Globus pallidus (tissue), 1 donor: ENCODE measurements at places on chromosomes 1 and 21.

DNA sequence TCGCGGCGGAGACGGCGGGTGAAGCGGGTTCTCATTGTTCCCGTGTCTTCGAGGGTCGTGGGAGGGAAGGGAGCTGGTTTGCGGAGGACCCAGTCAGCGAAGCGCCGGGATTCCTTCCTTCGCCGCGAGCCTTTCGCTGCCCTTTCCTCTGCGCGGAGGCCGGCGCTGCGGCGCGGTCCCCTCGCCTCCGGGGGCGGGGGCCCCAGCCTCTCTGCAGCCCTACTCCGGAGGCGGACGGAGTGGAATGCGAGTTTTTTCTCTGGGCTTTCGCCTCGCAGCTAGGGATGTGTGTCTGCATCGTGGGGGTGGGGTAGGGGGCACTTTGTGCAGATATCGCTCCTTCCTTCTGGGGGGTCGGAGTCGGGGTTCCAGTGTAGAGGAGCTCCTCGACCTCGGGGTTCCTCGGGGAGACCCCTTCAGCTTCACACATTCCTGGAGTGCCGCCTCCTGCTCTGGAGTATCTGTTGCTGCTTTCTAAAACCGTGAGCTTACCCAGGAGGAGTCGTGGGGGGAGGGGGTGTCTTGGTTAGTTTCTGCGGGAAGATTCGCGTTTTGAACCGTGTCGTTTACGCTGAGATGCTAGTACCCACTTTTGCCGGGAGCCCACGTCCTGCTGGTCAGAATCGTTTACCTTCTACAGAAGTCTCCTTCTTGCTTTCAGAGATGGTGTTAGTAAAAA, 595 bp downstream of the RNF2 start:
- DNase-seq: peak; percentile 26

DNA sequence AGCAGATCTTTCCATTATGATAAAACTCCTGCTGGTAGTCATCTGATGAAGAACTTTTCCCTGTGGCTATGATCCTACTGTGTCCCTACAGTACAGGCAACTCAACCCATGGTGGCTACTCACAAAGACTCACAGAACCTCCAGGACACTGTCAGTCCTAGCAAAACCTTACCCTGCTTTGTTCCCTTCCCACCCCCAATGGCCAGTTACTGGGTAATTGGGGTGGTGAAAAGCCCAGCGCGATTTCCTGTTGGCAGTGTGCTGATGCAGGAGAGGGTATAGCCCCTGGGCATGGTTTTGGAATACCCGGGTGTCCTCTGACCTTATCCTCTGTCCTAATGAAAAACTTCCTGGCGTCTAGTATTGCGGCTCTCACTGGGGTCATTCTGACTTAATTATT, 533 bp upstream of the RGL1 start:
- DNase-seq: no peak

DNA sequence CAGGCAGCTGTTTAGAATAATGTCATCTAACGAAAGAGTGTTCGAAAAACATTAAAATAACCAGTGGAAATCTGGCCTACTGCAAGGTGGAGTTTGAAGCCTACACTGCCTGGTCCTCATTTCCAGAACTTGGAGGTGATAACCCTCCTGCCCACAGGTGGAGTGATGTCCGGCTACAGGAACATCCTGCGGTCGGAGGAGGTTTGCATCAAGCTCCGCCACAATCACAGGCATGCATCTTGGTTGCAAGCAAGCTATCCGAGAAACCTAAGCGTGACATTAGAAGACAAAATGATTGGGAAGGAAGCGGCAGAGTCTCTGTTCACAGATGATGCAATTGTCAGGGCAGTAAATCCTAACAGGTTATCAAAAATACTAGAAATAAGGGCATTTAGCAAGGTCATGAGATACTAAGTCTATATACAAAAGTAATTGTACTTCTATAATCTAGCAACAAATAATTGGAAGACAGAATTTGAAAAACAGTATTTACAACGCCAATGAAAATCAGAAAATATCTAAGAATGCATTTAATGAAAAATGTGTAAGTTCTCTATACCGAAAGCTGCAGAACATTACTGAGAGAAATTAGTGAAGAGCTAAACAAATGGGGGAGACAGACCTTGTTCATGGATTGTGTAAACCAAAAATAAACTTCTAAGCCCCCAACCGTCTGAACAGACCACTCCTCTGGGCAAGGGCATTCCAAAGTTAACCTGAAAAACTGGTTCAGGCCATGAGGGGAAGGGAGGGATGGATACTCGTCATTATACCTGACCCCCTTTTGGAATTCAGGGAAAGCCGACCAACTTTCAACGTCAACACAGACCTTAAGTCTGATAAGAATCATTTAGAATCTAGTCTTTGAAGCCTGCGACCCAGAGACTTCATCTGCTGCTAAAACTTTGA, 4.7 kb upstream of the SLC19A1 start:
- DNase-seq: no peak

GRCh38 chr1:175579956-175580750, 163.2 kb downstream of the TNR start:
- DNase-seq: no peak

DNA sequence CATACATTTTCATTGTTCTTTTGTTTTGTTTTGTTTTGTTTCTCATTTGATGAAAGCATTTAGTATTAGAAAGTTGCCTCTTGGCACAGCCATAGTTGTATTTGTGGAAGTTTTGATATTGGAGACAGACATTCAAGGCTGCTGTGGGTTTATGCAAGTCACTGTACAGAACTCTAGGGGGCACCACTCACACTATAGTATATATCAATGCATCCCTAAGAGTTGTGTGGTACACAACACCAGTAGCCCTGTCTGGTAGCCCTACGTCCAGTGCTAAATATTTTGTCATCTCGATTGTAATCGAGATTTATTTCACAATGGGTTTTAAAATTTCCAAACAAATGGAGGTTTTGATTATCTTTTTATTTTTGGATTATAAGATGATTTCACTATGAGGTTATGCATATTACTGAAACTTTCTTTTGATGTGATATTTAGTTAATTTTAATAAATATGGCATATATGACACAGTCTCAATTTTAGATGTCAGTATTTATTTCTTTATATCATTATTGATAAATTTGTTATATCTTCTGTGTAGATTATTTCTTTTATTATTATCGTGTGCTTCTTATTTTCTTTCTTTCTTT, 112.2 kb downstream of the NR5A2 start:
- peak; percentile 49 for DNase-seq

GRCh38 chr1:196143602-196144342, 464.5 kb downstream of the KCNT2 start:
- no peak for DNase-seq

- DNase-seq: no peak
These were observed 185.1 kb downstream of the FGGY start for GRCh38 chr1:59481881-59482505.

GRCh38 chr1:169348383-169349036, 19.1 kb downstream of the NME7 start:
- DNase-seq: peak; percentile 59

DNA sequence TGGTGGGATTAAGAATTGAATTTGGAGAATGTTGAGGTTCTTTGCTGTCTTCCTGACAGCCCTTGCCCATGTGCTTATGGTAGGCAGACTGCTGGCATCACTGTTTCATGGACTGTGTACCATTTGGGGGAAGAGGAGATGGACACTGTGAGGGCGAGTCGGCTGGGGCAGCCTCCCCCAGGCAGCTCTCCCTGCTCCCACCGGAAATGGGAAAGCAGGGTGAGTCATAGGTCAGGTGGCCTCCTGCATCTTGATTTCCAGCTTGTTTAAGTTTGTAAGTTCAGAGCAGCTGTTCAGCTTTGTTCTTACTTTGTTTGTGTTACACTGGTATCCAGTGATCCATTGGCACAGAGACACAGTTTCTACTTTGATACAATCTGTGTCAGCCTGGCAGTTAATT, 87.2 kb upstream of the CNIH3 start:
- DNase-seq: no peak

DNA sequence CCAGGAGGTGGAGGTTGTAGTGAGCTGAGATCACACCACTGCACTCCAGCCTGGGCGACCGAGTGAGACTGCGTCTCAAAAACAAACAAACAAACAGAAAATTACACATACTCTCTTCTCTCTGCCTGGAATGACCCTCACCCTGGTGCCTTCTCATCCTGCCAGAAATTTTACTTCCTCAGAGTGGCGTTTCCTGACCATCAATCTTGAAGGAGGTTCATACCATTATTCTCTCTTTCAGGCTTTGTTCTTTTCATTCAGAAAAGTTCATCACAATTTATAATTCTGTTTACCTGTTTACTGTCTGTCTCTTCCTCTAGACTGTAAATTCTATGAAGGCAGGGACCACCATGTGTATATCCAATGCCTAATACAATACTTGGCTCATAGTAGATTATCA, 79.3 kb downstream of the RPS6KA1 start:
- DNase-seq: no peak

DNA sequence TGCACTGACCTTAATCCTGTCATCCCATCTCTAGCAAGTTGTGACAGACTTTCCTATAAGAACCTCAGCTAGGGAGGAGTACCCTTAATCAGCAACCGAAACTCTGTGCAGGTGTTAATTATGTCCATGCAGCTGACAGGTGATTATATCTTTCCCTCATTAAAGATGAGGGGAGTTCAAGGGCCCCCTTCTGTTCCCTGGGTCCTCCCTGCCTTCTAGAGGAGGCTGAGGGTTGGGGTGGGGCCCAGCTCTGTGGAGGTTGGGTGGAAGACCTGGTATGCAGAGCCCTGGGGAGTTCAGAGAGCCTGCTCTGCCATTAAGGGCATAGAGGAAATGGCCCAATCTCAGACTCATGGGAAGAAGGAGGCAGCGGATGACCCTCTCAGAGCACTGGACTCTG, 35.6 kb upstream of the CRNN start:
- no peak for DNase-seq

DNA sequence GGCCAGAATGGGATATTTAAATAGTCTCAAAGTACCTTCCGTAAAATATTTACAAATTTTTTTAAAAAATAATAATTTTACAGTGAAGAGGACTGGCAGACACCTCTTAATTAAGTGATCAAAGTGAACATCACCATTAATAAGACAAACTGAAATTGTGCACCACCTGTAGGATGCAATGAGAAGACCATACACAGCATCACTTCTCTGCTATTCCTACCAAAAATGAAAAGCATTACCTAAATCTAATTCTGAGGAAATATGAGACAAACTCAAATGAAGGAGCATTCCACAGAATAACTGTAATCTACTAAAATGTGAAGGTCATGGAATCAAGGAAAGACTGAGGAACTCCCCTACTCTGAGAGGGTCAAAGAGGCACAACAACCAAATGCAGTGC, 68.2 kb upstream of the PRDX6 start:
- no peak for DNase-seq

GRCh38 chr1:107496002-107496401, 355.2 kb downstream of the NTNG1 start:
- no peak for DNase-seq

- no peak for DNase-seq
These were observed 30.9 kb downstream of the SKI start for GRCh38 chr1:2258996-2259395.

DNA sequence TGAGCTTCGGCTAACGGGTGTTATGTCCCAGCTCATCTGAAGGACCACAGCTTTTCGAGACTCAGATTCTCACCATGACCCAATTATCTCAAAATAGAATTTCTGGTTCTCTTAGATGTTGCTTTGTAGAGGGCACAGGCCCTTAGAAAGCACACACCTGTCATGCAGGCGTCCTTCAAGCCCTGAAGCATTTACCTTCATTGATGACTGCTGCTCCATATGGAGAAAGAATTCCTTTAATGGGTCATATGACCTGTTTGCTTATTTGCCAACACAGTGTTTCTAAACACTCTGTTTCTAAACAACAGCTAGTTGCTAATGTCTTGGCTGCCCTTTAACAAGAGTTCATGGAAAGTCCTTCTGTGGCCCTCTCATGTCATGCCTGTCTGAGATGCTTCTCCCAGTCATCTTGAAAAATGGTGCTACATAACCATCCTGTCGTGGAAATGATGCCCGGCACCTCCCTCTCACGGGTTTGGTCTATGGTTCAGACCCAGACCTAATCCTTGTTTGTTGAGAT, 495.7 kb downstream of the KIF26B start:
- no peak for DNase-seq

- DNase-seq: no peak
These were observed 3.4 kb upstream of the LAMB3 start for GRCh38 chr1:209655411-209656231.

- DNase-seq: no peak
These were observed 7.8 kb upstream of the B3GALT5 start for GRCh38 chr21:39604951-39605350.

DNA sequence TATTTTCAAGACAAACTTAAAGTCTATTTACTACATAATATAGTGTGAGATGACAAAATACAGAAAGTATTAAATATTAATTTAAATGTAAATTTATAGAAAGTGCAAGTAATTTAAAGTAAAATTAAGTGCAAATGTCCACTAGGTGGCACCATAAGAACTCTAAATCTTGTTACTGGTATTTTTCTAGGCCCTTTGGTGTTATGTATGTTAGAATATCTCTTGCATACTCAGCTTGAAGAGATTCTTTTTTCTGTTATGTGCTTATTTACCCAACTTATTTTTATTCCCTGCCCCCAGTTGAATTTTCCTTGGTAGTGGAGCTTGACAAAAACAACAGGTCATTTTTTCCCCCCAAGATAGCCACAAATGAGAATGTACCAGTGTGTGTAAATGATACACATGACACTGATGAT, 71.5 kb downstream of the RPS6KC1 start:
- peak; percentile 63 for DNase-seq

DNA sequence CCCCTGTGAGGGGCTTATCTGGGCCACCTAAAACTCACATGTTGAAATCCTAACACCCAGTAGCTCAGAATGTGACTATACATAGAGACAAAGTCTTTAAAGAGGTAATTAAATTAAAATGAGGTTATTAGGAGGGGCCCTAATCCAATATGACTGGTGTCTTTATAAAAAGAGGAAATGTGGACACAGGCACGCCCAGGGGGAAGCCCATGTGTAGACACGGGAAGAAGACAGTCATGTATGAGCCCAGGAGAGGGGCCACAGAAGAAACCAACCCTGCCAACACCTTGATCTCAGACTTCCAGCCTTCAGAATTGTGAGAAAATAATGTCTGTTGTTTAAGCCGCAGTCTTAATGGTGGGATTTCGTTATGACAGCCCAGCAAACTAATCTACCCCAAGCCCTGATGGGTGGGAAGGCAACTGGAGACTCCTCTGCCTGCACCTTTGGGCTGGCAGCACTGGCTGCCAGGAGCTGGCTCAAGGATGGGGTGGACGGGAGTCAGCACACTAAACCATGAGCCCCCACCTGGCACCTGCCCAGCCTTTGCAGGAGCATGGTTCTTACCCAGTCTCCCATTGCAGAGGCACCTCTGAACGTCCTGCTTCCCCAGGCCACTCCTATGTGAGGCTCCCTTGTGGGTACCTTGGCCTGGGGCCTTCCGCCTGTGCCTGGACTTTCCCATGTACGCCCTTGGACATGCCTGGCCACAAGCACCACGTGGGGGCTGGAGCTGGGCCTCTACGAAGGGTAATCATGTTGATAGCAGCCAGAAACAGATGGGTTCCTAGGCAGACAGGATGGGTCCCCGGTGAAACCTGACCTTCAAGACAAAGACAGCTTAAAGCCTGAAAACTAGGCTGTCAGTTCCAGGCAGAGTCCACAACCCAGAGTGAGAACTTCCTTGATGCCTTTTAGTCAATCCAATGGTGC, 57.1 kb upstream of the DMRTB1 start:
- DNase-seq: no peak

GRCh38 chr1:234586892-234587485, 23.0 kb downstream of the IRF2BP2 start:
- no peak for DNase-seq
